Activated CD8-positive, alpha-beta memory T cell treated with anti-CD3 and anti-CD28 coated beads for 1 hour (primary cell): ENCODE measurements at places on chromosomes 3 and 15.
A peak's percentile ranks its signal among the peaks of the same experiment; 100 is the strongest.

DNA sequence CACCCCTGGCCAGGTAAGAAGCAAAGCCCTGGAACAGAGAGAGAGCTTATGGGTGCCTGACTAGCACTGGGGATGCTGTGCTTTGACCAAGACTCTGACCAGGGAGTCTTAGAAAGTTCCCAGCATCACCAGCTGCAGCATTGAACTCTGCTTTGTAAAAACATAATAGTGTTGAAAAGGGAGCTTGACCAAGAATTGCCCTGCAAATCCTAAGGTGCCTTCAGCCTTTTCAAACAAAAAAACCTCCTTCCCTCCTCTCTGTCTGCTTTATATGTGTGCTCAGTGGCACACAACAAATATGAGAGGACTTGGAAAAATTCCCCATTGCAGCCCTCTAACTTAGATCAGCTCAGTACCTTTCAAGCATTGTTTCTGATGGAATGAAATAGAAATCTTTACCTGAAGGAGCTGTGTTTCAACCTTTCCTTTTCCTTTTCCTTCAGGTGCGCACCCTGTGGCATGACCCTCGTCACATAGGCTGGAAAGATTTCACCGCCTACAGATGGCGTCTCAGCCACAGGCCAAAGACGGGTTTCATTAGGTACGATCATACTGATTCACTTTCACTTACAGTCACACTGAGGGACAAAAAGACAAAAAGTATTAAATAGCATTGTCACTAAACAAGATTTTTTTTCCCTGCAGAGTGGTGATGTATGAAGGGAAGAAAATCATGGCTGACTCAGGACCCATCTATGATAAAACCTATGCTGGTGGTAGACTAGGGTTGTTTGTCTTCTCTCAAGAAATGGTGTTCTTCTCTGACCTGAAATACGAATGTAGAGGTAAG lies 13.0 kb downstream of the THBS1 start:
- DNase-seq = peak; percentile 8

GRCh38 chr15:53841651-53842050 lies 82.2 kb upstream of the WDR72 start:
- no peak for DNase-seq

DNA sequence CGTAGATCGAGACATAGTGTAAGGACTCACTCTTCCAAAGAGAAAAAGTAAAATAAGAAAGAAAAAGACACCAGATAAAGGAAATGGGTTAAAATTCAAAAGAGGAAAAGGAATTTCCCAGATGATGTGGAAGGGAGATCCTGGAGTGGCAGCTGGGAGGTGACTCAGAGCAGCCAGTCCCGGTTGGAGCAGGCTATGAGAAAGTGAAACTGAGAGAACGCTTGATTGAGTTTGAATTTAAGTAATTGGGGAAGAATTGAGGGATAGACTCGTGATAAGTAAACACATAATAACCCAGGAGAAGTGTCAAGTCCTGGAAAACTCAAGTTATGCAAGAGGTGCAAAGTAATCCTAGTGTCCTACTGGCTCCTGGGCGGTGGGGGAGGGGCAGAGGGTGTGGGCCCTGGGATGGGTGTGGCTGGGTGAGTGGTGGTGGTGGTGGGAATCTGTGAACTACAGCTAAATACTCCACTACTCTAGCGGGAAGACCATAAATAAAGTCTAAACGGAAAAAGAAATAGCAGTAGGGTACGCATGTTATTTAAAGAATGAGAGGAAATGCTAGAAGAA lies 1.2 kb downstream of the PRR20G start:
- no peak for DNase-seq

GRCh38 chr15:101020945-101021344 lies 101.8 kb downstream of the LRRK1 start:
- no peak for DNase-seq

- DNase-seq = no peak
Measured at GRCh38 chr3:195794708-195795107, 17.0 kb downstream of the MUC4 start.

GRCh38 chr15:32888221-32888761 lies 170.5 kb downstream of the GREM1 start:
- DNase-seq = no peak

DNA sequence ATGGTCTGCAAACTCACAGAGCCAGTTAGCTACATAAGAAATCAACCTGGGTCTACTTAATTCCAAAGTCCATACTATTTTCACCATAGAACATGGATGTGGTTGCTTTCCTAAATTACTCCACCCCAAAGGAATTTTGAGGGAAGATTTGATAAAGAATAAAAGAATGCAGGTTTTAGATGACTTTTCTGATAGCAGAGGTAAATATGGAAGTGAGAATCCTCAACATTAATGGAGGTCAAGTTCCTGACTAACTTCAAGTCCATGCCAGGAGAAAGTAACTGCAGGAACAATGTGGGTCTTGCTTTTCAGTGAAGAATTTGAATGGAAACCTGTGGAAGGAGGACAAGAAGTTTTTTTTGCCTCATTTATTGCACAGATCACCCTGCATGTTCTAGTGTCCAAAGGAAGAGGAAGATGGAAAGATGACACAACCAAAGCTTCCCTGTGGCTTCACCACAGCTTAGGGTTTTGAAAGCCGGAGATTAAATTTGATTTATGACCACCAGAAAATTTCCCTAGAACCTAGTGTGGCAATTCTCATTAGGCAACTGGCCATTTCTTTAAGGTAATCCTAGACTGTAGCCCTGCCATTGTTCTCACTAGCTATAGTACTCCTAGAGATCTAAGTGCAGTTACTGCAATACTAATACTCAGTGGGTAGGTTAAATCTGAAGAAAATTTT lies 429.7 kb downstream of the RAP2B start:
- no peak for DNase-seq

GRCh38 chr3:128382221-128382807 lies 84.4 kb downstream of the DNAJB8 start:
- no peak for DNase-seq

- DNase-seq = no peak
Measured at GRCh38 chr3:4547799-4548198, 54.7 kb downstream of the ITPR1 start.

DNA sequence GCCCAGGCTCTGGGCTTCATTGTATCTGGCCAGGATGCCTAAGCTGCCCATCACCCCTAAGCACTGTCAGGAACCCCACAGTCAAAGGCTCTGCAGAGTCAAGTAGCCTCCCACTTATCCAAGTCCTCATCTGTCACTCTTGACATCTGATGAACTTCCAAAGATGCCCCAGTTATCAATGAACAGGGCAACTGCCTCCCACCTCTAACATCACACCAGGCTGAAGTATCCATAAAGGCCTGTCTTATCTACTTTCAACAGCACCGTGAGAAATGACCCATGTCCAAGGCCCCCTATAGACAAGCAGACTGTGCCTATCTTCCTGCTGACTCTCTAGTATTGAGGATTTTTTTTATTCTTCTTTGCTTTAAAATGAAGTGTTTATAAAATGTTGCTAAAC lies 56.4 kb downstream of the TRIM69 start:
- DNase-seq = no peak
